Thymus (tissue), 14 donors: ENCODE measurements at places on chromosomes 16 and 17. TPM values are rescaled to one million over a fixed set of nuclear protein-coding genes. Genes with fewer than 3 reads are reported as not detected.

GRCh38 chr17:15122857-15123256, 142.3 kb downstream of the PMP22 start:
- no peaks in the 10 kb centered on the region for H3K4me1 ChIP-seq
- no peak overlapping the region for H3K4me3 ChIP-seq
- no peaks in the 10 kb centered on the region for H3K36me3 ChIP-seq
- no peak overlapping the region for H3K27ac ChIP-seq
- DNase-seq: no peak

DNA sequence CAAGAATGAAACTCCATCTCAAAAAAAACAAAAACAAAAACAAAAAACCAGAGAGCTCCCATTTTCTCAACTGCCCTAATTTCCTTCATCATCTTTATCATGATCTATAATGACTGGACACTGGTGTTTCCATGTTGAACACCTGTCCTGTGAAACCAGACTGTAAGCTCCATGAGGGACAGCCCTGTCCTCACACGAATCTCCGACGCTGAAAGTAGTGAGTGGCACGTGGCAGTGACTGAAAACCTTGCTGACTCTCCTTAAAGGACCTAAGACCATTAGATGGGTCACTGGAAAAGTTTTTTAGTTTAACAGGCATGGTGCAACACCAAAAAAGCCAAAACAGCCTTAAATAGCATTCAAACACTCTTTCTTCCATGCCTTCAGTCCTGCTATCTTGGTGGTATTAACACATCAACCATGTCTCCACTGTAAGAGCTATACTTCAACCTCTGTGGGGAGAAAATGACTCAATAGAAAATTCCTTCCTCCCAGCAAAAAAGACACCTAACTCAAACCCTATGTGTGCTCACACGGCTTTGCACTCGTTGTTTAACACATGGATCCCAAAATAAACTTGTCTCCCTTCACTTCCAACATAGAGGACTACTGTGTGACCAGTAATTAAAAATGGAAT, 8.3 kb downstream of the AXIN2 start:
- H3K27me3 ChIP-seq: peaks cover under 1% of the 10 kb centered on the region
- DNase-seq: no peak
- peaks cover 29% of the 10 kb centered on the region for H3K4me1 ChIP-seq

DNA sequence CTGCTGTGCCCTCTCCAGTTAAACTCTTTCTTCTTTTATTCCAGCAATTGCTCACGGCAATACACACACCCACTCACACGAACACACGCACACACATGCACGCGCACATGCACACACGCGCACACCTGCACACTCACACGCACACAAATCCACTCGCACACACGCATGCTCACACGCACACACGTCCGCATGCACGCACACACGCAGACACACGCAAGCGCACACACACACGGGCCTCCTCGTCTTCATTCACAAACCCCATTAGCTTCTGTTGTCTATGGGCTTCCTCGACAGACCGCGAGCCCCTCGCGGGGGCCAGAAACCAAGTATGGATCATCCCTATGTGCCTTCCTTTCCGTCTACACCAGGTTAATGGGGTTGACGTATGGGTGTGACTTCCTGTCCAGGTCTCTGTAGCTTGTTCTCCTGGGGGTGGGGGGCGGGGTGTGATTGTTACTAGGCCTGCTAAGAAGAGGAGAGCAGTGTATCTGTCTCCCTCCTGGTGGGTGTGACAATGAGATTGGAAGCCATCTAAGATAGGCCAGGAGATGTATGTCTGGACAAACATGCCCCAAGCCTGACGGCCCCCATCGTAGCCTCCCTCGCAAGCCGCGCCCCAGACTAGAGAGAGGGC, 670 bp upstream of the CTF1 start:
- peak overlapping the region; percentile 60 for H3K4me3 ChIP-seq
- peak overlapping the region; percentile 92 for H3K27ac ChIP-seq
- H3K36me3 ChIP-seq: no peaks in the 10 kb centered on the region
- H3K27me3 ChIP-seq: no peaks in the 10 kb centered on the region

DNA sequence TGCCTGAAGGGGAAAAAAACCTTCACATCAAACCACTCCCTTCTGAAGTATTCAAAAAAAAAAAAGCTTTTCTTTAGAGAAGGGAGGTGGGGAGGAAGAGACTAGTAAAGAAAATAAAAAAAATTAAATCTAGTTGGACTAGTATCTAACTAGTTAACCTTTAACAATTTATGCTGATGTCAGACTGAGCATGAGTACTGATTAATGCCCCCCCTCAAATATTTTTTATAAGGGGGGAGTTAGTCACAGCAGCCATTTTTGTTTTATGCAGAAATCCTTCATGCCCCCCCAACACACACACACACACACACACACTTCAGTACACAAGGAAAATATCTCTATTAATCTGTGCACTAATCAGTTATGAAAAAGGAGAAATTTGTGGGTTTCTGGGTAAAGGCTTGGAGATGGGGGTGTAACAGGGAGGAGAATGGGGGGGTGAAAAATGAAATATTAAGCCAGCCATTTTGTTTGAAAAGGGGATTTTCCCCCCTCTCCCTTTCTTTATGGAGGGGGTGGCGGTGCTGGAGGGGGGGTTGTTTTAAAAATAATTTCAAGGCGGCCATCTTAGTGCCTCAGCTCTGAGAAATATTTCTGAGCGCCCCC, 4.7 kb upstream of the CHD3 start:
- peaks cover 70% of the 10 kb centered on the region for H3K4me1 ChIP-seq
- no peaks in the 10 kb centered on the region for H3K36me3 ChIP-seq
- no peak for DNase-seq
- H3K27me3 ChIP-seq: no peaks in the 10 kb centered on the region

- H3K27me3 ChIP-seq: no peaks in the 10 kb centered on the region
- peak overlapping the region; percentile 2 for H3K4me3 ChIP-seq
- DNase-seq: no peak
- peaks cover 16% of the 10 kb centered on the region for H3K36me3 ChIP-seq
- peak overlapping the region; percentile 99 for H3K27ac ChIP-seq
Measured at GRCh38 chr16:75099738-75100602, 16.6 kb downstream of the LDHD start.

DNA sequence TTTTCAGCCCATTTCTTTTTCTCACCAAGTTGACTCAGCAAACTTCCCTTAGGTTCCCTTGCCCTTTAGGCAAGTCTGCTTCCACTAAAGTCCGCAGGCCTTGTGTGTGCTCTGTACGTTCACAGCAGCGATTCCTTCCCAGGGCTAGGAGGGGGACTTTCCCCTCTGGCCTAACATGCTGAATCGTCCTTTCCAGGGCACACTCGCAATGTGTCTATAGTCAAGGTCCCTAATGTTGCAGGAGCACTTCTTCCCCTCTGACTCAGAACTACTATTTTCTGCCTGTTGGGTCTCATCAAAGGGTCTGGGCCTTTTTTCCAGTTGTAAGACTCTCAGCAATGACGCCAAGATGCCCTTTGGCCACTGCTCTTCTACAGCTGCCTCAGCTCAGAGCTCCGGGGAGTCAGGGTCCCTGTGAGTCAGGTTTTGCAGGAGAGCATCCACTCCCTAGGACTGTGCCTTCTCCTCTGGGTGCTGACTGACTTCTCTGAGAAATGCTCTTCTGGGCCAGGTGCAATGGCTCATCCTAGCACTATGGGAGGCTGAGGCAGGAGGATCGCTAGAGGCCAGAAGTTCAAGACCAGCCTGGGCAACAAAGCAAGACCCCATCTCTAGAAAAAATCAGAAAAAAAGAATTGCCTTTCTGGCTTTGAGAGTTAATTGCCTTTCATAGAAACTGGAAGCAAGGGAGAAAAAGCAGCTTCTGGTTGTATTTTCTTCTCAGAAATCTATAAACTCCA, 64.4 kb upstream of the TBX2 start:
- no peaks in the 10 kb centered on the region for H3K36me3 ChIP-seq
- H3K4me3 ChIP-seq: no peak overlapping the region
- H3K4me1 ChIP-seq: peaks cover 8% of the 10 kb centered on the region
- no peaks in the 10 kb centered on the region for H3K27me3 ChIP-seq
- H3K27ac ChIP-seq: no peak overlapping the region
- DNase-seq: no peak

Gene TAT
- 0.09 TPM for total RNA-seq

Gene RAMP2
- total RNA-seq: 8.4 TPM

Gene VPS35L
- total RNA-seq: 19.5 TPM

DNA sequence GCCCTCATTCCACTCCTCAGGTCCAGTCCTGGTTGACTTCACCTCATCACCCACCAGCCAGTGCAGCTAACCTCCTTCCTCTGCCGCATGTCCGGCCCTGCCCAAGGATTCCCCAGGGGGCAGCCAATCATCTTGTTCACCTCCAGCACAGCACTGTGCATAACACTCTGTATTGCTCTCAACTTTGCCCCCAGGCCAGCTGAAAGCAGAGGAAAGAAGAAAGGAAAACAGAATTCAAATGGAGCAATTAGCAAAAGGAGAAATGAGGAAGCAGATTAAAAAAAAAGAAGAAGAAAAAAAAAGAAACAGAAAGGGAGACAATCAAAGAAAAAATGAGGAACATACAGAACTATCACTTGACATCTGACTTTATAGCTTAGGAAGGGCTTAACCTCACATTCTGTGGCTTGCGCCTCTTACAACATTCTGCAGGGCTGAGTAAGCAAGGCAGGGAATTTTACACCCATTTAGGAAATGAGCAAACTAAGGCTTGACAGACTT, 26.1 kb downstream of the GAS7 start:
- no peaks in the 10 kb centered on the region for H3K36me3 ChIP-seq
- peak overlapping the region; percentile 63 for H3K27ac ChIP-seq
- no peak for DNase-seq
- H3K4me1 ChIP-seq: peaks cover 18% of the 10 kb centered on the region
- H3K4me3 ChIP-seq: no peak overlapping the region

DNA sequence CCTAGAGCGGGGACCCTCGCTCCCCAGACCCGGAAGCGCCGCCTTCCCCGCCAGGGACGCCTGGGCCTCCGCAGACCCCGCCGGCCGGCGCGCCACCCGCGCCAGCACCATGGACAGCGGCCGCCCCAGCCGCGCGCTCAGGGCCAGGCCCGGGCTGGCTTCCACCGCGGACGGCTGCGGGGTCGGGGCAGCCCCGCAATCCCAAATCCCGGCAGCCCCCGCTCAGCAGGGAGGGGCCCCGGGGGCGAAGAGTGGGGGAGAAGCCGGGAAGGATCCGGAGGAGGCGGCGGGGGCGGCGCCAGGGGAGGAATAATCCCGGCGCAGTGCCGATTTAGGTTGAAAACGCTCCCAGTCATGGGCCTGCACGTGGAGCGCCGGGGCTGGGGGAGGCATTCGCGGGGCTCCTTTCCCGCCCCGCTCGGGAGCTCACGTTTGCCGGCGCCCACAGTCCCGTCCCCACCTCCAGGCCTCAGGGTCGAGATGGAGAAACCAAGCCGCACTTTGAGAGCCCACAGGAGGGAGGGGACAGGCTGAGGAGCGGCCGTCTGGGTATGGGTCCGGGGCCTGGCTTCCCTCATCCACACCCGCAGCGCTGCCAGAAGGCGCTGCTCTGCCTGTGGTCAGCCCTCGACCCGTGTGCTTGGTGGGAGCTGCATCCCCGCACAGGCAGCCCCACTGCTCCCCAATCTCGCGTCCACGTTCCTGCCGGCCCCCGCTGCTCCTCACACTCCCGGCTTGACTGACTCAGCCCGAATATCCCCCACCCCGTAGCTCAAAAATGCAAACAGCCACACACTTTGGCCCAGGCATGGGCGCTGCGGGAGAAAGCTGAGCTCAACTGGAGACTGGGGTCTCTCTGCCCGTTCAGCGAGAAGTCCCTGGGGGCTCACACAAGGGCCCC, 4.7 kb downstream of the FBXL16 start:
- no peak overlapping the region for H3K4me3 ChIP-seq
- peaks cover 9% of the 10 kb centered on the region for H3K4me1 ChIP-seq
- H3K27ac ChIP-seq: no peak overlapping the region
- H3K36me3 ChIP-seq: no peaks in the 10 kb centered on the region
- peaks cover 73% of the 10 kb centered on the region for H3K27me3 ChIP-seq
- no peak for DNase-seq

GRCh38 chr16:2511128-2511800, 2.5 kb upstream of the ATP6V0C start:
- DNase-seq: no peak
- no peaks in the 10 kb centered on the region for H3K36me3 ChIP-seq
- H3K27ac ChIP-seq: no peak overlapping the region
- H3K27me3 ChIP-seq: no peaks in the 10 kb centered on the region
- H3K4me3 ChIP-seq: no peak overlapping the region

DNA sequence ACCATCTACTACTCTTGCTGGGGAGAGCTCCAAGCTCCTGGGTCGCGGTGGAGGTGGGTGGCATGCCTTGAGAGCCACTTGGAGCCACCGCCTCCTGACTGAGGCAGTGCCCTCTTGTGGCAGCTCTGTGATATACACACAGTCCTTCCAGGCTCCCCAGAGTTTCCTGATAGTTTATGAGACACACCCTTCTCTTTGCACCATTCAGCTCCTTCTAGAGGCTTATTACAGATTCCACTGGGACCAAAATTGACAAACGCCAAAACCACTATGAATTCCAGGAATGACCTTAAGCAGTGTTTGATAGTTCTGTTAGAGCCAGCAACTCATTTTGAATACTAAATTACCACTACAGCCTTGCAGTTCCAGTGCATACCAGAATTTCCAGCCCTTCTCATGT, 170.1 kb upstream of the CDH13 start:
- peak; percentile 5 for DNase-seq
- H3K4me3 ChIP-seq: no peak overlapping the region
- H3K36me3 ChIP-seq: no peaks in the 10 kb centered on the region
- no peak overlapping the region for H3K27ac ChIP-seq
- H3K4me1 ChIP-seq: no peaks in the 10 kb centered on the region

GRCh38 chr17:77526728-77527350, 386.1 kb downstream of the SEC14L1 start:
- peaks cover 9% of the 10 kb centered on the region for H3K27me3 ChIP-seq
- DNase-seq: no peak
- H3K4me1 ChIP-seq: peaks cover 8% of the 10 kb centered on the region
- no peak overlapping the region for H3K4me3 ChIP-seq

GRCh38 chr17:15048933-15049794, 216.0 kb downstream of the PMP22 start:
- no peaks in the 10 kb centered on the region for H3K4me1 ChIP-seq
- H3K27me3 ChIP-seq: no peaks in the 10 kb centered on the region
- H3K27ac ChIP-seq: no peak overlapping the region
- H3K36me3 ChIP-seq: no peaks in the 10 kb centered on the region
- no peak overlapping the region for H3K4me3 ChIP-seq
- DNase-seq: no peak

Gene RDM1
- 5.7 TPM for total RNA-seq

DNA sequence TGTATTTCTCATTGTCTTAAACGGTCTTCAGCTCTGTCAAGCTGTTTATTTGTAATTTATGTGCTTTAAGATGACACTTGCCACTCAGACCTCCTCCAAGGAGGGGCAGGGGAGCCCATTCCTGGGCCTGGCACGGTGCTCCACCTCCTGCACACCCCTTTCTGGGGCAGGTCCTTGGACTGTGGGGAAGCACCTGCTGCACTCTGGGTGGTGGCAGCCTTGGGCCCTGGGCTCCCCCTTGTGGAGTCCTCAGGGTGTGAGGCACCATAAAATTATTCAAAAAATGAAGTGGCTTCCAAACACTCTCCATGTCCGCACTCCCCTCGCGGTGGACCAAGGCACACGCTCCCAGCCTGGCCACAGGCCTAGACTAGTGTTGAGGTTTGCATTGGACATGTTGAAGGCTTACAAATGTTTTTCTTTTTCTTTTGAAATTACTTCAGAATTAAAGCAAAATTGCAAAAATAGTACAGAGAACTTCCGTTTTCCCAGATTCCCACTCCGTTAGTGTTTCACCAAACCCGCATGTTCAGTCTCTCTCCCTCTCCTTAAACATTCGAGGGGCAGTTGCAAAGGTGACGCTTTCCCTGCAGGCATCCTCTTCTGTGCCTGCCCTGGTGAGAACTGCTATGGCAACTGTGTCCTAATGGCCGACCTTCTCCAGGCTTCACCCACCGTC, 32.4 kb downstream of the FOXK2 start:
- H3K27ac ChIP-seq: no peak overlapping the region
- peak; percentile 52 for DNase-seq
- H3K36me3 ChIP-seq: peaks cover 9% of the 10 kb centered on the region
- H3K4me1 ChIP-seq: peaks cover 8% of the 10 kb centered on the region
- H3K4me3 ChIP-seq: no peak overlapping the region

Gene AGRP
- total RNA-seq: 0.09 TPM
